ENCODE measurements at places on chromosomes 7 and 10.

GRCh38 chr10:116259638-116260037 lies 13.4 kb downstream of the GFRA1 start:
- no peak for DNase-seq

DNA sequence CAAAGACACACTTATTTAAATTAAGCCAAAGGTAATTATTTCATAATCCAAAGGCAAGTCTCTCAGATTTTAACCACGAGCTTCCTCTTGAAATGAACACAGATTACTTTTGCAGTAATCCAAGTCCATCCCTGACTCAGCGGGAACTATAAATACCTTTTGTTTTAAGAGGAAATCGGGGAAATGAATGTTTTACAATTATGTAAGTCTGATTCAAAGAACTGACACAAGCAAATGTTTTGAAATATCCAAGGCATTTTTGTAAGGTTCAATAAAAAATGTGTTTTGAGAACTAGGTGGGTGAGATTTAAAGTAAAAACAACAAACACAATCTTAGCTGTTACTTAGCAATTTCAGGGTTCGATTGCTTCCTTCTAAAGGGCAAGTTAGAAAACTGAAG lies 179.8 kb upstream of the ASAH2 start:
- DNase-seq, result no peak

GRCh38 chr7:31049005-31049765 lies 2.9 kb upstream of the ADCYAP1R1 start:
- DNase-seq, result no peak

- no peak for DNase-seq
Measured at GRCh38 chr10:35422228-35422627, 85.9 kb downstream of the CCNY start.

DNA sequence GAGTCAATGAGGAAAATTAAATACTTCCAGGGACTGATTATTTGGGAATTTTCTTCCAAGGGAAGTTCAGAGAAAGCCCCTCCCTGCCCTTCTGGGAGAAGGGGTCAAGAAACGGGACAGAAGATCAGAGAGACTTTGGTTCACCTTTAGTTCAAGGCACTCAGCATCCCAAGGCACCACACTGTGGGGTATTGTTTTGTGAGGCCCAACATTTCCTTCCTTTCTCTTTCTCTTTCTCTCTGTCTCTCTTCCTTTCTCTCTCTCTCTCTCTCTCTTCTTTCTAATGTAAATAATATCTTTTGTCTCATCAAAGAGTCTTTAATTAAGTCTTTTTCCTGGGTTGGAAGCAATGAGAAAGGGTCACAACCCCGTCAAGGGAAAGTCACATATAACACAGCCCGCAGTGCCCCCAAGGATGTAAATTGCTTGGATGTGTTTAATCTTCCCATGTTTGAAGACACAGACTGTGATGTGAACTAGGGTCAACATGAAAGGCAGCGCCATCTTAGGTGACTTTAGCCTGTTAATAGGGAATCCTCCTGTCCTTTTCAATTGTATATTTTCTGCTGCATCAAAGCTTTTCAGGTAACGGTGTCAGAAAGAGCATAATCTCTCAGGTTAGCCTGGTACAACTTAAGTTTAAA lies 983.3 kb upstream of the C7orf33 start:
- DNase-seq, result no peak

DNA sequence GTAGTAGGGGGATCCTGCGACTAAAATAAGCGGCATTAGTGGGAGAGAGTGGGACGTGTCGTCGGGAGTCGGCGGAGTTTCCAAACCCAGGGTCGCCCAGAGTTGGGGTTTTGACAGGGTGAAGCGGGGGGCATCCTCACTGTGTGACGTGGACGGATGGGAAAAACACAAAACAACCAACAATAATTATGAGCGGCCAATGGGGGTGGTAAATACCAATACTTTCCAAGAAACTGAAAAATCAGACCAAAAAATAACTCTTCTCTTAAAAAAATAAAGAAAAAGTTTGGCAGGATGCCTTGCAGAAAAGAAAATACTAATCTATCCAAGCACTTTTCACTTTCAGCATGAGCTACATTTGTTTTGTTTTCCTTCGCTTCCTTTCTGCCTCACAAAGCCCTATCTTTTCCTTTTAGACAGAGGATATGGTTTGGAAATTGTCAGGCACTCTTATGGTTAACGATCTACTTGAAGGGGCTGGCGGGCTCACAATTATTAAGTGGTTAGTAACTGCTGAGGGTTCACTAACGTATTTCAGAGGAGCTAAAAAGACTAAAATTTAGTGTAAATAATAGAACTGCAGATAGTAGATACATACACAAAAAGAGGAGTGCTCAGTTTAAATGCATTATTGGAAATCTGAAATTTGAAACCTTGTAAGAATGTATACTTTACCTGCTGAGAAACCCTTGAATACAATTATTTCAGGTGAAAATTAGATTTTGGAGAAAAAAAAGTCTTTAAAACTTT lies 802 bp upstream of the CDK6 start:
- DNase-seq, result no peak

- no peak for DNase-seq
Measured at GRCh38 chr7:155889636-155890511, 77.6 kb upstream of the SHH start.

GRCh38 chr10:116121640-116122525 lies 151.1 kb downstream of the GFRA1 start:
- DNase-seq, result no peak

DNA sequence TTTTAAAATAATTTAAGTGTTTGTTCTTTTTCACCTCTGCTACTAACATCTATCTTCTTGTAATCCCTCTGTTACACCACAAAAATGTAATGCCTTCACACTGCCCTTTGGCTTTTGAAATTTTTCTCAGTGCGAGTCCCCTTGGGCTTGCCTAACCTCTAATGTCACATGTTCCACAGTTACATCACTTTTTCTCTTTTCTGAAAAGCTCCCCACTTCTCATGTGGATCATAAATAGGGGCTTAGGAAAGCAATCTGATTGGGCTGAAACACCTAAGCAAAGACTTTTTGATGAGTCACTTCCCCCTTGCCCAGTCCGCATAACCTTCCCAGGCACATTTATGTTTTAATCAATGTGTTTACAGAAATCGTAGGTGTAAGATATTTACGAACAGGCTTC lies 288.2 kb downstream of the IPMK start:
- no peak for DNase-seq

GRCh38 chr7:107002529-107002998 lies 41.9 kb upstream of the PRKAR2B start:
- no peak for DNase-seq

- DNase-seq, result no peak
Measured at GRCh38 chr7:83861-84632, 108.3 kb upstream of the FAM20C start.

- no peak for DNase-seq
Measured at GRCh38 chr10:122780391-122780790, 65.3 kb downstream of the CUZD1 start.

- no peak for DNase-seq
Measured at GRCh38 chr7:19442016-19442785, 266.6 kb downstream of the POLR1F start.

GRCh38 chr10:77925795-77926565 lies 575 bp downstream of the DLG5 start:
- DNase-seq, result peak; percentile 77

- no peak for DNase-seq
Measured at GRCh38 chr7:98467570-98468312, 66.9 kb upstream of the BAIAP2L1 start.

- no peak for DNase-seq
Measured at GRCh38 chr7:86499986-86500385, 143.7 kb upstream of the GRM3 start.

DNA sequence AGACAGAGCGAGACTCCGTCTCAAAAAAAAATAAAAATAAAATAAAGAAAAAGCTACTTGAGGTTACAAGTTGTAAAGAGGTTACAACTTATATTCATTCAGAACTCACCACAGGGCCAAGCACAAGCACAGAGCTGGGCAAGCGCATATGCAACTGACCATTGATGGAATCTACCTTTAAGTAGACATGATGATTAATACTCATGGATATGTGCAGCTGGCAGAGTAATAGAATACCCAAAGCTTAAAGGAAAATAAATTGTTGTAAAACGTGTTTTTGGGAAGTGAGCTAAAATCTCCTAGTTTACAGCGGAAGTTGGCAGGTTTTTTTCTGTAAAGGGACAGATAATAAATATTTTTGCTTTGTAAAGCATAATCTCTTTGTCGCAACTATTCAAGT lies 111.6 kb downstream of the TMEM168 start:
- DNase-seq, result no peak

GRCh38 chr7:135361788-135362187 lies 128.2 kb downstream of the STRA8 start:
- no peak for DNase-seq

DNA sequence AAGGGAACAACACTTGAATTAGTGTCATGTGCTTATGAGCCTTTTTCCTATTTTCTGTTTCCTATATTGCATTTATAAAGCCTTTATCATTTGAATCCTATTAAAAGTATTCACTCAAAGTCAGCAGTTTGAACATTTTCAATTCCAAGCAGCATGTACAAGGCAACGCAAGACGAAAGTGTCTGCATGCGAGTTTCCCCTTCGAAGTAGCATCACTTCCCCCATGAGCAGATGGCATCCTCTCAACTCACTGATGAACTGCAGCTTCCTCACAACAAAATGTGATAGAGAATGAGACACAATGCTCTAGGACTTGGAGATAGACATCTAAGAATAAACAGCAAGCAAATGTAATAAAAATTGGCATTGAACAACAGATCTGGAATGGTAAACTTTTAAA lies 270.7 kb downstream of the PRPF18 start:
- DNase-seq, result no peak

DNA sequence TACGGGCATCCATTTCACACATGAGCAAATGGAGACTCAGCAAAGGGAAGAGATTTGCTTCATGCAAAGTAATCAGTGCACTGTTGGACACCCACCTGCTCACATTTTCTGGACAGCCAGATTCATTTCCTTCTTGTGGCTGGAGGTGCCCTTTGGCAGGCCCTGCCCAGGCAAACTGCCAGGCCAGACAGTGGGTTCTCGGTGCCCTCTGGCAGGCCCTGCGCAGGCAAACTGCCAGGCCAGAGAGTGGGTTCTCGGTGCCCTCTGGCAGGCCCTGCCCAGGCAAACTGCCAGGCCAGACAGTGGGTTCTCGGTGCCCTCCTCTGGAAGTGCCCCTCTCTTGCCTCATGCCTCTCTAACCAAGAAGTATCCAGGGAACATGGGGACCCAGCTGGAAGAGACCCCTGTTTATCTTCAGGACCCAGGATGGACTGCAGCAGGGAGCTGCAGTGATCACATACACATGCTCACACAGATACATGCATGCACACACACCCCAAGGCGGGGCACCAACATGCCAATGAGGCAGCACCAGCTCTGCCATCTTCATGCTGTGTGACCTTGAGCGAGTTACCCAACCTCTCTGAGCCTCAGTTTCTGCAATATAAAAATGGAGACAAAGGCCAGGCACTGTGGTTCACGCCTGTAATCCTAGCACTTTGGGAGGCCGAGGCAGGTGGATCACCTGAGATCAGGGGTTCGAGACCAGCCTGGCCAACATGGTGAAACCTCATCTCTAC lies 67.1 kb downstream of the OAT start:
- no peak for DNase-seq

GRCh38 chr7:3995187-3995586 lies 686.9 kb upstream of the FOXK1 start:
- DNase-seq, result no peak

DNA sequence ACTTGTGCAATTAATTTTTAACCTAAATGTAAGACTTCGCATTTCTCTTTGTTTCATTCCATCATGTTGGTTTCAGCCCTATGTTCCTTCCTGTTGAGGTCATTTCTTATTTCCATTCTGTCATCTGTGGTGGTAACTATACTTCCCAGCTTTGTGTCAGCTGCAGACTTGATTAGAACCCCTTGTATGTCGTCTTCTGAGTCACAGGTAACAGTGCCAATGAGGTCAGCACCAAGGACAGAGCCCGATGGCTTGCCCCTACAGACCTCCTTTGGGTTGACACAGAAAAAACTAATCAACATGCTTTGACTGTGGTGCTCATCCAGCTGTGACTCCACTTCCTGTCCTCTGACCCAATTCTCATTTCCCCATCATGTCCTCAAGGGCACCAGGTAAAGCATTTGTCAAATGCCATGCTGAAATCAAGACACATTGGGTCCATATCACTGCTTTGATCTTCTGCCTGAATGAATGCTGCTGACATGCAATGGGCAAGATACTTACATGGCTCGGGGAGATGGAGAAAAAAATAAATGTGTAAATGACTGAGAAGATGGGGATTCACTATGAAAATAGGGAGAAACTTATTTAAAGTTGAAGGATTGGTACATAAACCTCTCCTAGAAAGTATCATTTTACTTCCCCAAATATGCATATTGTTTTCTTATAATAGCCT lies 25.6 kb upstream of the CRTAC1 start:
- no peak for DNase-seq

DNA sequence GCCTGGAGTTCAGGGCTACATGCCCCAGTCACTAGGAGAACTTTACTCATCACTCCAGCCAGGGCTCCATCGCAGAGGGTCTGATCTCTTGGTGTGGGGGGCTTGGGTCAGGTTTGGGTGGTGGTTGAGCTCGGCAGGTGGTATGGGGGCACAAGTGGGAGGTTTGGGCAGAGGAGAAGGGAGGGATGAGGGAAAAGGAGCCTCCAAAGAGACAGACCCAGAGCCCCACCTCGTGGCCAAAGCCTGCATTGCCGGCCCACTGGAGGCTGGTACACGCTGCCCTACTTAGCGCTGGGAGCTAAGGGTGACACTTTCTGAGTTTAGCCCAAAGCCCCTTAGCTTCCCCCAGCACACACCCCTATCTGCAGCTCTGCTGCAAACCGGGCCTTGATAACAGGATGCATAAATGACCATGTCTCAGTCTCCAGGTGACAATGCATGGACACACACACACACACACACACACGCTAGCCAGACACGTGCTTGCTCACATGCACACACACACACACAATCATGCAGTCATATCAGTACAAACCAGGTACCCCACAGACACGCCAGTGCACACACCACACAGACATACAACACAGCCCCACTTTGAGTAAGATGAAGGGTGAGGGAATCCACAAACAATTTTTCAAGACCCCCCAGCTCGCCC lies 14.7 kb downstream of the LZTS2 start:
- DNase-seq, result peak; percentile 88

DNA sequence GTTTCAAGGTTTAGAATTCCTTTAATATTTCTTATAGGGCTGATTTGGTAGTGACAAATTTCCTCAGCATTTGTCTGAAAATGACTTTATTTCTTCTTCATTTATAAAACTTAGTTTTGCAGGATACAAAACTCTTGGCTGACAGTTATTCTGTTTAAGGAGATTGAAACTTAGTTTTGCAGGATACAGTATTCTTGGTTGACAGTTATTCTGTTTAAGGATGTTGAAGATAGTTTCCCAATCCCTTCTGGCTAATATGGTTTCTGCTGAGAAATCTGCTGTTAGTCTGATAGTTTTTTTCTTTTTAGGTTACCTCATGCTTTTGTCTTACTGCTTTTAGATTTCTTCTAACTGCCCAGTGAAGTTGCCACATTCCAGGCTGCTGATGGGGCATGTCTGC lies 186.8 kb downstream of the ITGB1 start:
- DNase-seq, result no peak
